ENCODE measurements at places on chromosomes 3 and 15.

- DNase-seq, result no peak
These were observed 9.3 kb upstream of the ATP13A4 start for GRCh38 chr3:193564012-193564411.

GRCh38 chr3:40978442-40978841 lies 220.9 kb upstream of the CTNNB1 start:
- DNase-seq, result no peak

DNA sequence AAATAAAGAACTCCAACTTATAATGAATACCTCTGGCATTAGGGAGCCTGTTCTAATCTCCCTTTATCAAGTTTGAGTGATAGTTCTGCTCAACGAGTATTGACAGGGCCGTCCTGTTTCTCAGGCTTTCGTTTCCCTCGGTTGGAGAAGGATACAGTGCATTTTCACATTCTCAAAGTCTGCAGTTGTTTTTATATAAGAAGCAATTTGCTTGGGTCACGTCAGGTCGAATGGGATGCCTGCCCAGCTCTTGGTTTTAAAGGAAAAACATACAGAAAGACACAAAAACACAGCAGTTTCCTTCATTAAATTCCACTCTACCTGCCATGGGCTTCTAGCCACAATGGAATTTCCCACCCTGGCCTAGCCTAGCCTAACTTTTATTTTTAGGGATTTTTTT lies 366.3 kb downstream of the TIGIT start:
- no peak for DNase-seq

GRCh38 chr3:31762097-31762764 lies 218.8 kb downstream of the OSBPL10 start:
- no peak for DNase-seq

GRCh38 chr15:42118650-42119445 lies 24.5 kb upstream of the PLA2G4D start:
- no peak for DNase-seq

DNA sequence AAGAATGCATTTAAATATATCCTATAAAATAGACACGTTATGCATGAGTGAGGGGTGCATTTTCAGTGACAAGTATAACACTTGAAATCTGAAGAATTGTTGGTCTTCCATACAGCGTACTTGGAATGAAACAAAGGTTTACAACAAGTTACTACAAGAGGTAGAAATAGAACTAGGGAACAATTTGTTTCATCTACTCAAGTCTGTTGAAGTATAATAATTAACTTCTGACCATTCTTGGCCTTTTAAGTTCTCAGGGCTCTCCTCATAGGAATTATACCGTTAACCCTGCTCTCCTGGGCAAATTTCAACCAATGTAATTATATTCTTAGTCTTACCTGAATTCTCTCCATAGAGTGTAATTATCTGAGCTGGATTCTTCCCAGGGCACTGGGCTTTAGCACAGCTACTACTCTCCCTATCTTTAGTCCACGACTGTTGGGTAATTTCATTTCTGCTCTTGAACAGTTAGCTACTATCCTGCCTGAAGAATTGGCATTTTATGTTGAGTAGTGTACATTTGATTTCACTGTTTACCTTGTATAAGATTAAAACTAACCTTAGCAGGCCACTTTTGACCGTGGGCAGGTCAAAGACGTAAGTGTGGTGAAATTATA lies 100.6 kb downstream of the UBE2E2 start:
- DNase-seq, result no peak

DNA sequence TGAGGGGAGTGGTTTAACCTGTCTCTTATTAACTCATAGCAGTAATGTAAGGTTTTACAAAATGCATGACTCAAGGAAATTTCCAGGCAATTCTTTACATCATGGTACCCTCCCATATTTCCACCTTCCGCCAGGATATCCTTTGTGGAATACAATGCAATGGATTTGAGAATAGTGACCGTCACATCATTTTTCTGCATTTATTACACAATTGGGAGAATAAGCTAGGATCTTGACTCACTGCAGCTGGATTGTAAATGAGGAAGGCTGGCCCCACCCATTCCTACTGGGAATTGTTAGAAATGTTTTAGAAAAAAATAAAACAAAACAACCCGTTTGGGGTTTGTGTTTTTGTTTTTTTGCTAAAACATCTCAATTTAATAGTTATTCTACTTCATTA lies 97.4 kb downstream of the IMPG2 start:
- DNase-seq, result no peak

GRCh38 chr3:9109568-9109914 lies 139.9 kb downstream of the SRGAP3 start:
- no peak for DNase-seq

- DNase-seq, result no peak
These were observed 324.5 kb downstream of the CNTN4 start for GRCh38 chr3:2423143-2423542.
